Cortex of kidney (tissue), 1 donor: ENCODE measurements at places on chromosomes 3 and 15.

DNA sequence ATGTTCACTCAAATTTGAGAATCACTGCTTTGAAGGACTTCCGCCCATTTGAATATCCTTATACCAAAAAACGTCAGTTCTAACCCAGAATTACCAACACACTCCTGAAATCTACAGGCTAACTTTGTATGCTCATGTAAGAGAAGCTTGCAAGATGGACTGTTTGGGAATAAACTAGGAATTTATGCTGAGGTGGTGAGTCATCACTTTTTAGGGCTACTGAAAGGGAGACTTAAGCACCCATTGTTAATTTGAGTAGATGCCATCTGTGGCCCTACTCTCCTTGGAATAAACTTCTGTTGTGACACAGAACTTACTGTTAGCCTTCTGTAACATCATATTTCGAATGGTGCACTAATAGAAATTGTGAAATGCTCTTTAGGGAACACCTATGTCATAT, 74.6 kb downstream of the FGF12 start:
- DNase-seq: no peak

DNA sequence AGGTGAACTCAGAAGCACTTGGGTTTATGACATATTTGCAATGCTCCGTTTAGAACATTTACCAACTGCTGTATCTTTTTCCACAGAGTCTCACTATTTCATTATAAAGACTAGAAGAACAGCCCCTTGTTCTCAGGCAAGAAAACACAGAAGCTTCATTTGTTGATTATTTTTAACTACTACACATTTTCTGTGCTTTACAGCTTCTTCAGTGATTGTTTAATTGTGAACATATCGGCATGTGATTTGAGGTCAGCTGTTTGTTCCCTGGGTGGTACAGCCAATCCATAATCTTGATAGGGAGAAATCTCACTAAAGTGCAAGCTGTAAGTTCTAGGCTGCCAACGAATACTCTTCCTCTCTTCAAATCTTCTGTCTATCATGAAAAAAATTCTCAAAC, 31.0 kb upstream of the DLG1 start:
- DNase-seq: no peak

DNA sequence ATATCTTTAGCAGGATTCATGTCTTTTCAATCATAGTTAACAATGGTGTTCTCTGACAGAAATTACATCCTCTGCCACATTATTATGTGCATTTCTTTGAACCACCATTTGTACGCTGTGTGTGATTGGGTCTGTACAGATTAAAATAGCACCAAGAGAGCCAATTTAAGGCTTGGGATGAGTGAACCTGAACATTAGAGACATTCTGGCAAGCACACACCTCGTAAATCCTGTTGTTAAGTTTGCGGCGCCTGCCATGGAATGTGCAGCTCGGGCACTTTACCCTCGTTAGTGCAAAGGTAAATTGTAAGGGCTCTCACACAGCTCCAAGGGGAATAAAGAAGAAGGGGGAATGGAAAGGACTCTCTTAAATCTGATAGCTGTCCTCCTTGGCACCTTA, 482.4 kb upstream of the DPPA4 start:
- DNase-seq: no peak

DNA sequence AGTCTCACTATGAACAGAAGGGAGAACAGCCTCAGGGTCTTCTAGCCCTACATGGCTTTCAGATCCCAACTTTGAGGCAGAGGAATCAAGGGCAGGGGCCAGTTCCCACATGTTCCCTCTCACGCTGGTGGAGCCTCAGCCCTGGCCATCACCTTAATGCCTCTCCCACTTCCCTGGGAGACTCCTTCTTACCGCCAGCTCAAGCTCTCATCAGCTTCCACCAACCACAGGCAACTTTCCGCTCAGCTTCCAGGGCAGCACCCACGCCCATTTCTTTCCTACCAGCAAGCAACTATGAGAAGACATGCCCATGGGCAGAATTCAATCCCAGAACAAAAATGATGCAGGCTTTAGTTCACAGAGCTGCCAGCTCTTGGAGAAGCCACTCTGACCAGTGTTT, 63.5 kb downstream of the RUBCN start:
- DNase-seq: no peak

- DNase-seq: no peak
Observed at GRCh38 chr3:119834754-119835370, 53.0 kb downstream of the NR1I2 start.

- no peak for DNase-seq
Observed at GRCh38 chr3:72345980-72346379, 502.3 kb downstream of the SHQ1 start.

DNA sequence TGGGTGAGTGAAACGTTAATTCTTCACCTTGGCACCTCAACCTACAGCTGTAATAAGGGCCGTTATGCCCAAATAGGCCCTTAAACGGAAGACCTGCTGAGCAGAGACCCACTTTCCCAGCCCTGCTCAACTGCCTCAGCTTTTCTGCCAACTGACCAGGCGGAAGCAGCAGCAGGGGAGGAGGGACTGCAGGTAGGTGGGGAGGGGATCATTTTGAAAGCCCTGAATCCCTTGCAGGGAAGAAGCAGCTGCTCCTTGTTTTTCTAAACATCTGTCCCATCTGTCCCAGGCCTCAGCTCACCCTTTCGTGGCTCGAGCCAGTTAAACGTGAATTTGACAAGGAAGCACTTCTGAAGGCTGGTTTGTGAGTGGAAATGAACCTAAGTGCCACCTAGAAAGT, 978 bp upstream of the CMC1 start:
- DNase-seq: no peak

DNA sequence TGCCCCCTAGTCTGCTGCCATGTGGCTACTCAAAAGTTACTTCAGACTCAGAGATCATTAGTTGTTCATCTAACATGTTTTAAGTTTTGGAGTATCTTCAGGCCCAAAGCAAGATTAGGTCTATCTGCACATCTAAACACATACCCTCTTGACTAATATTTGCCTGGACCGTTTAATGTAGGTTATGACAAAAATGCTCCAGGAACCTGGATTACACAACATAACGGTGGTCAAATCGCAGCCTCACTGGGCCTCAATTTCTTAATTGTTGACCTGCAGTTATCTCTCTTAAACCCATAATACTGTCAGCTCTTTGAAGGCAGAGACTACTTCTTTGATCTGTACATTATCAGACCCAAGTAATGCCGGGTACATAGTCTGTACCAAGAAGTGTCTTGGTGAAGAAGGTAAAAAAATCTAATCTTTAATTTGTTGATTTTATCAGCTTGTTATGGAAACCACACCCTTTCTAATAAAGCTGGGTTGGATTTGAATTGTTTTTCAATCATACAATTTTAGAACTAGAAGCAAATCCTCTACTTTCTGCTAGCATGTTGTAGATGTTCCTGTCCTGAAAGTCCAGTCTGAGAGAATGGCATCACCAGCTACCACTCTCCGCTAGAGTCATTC, 3.6 kb downstream of the SNRK start:
- DNase-seq: no peak

DNA sequence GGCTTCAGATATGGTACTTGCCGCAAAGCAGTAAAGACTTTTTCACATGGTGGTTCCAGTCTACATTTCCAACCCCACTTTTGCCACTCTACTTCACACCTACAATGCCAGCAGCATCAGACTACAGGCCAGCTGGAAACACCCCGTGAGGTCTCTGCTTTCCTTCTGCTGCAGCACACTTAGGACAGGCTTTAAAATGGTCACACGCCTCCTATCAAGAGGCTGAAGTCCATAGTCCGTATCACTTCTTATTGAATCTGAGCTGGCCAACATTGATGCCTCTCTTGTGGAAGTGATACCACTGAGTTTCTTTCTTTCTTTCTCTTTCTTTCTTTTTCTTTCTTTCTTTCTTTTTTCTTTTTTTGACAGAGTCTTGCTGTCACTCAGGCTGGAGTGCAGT, 59.8 kb downstream of the ZNF860 start:
- DNase-seq: no peak

DNA sequence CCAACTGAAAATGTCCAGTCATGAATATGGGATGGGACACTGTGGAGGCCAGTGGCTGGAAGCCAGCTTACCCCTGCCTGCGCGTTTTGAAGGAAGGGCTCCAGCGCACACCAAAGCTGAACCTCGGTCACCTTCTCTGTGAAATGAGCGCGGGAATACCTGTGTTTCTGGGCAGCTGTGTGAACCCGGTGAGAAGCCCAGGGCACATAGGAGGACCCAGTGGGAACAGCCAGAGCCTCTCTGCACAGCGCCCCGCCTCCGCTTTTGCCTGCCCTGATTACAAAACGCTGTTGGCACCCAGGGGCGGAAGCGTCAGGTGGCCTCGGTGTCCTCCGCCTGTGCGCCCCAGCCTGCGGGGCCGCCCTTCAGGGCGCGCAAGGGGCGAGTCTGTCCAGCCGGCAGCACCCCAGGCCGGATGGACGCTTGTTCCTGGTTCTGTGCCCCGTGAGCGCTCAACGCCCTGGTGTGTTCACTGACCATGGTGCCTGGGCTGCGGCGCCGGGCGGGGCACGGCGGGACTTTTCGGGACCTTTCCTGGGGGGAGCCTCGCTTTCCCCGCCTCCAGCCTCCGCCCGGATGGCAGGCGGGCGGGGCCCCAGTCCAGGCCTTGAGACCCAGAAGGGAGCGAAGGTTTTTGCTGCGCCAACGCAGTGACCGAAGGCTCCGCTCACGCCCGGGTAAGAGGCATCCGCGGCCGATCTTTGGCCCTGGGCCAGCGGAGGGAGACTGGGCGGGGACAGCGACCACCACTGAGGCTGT, at the start of gene SQOR:
SQOR (plus strand) TSS at position 598 of the 759 bp plus-strand sequence. CDS start 23,895 bp downstream, outside the sequence.
- no peak for DNase-seq

DNA sequence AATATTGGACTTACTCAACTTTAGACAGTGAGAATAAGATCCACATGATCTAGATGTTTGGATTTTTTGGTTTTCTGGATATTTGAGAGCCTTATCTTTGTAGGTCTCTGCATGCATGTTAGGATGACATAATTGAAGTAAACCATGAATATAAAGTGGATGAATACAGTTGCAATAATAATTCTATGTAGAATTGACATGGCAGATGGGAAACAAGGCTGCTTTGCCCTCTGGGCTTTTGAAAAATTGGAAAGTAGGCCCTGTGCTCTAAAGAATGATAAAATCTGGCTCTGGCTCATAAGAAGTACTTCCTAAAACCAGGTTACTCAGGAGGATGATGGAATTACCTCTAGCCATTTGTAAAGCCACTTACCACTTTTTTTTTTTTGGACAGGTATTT, 86.9 kb downstream of the ZNF609 start:
- DNase-seq: no peak

- DNase-seq: peak; percentile 27
Observed at GRCh38 chr15:67542420-67543347, at the start of gene MAP2K5. TSS of gene MAP2K5 (plus strand) at chr15:67542703. CDS start at chr15:67543336, 633 bp downstream.

- no peak for DNase-seq
Observed at GRCh38 chr3:149790268-149790667, 2.1 kb downstream of the ANKUB1 start.

DNA sequence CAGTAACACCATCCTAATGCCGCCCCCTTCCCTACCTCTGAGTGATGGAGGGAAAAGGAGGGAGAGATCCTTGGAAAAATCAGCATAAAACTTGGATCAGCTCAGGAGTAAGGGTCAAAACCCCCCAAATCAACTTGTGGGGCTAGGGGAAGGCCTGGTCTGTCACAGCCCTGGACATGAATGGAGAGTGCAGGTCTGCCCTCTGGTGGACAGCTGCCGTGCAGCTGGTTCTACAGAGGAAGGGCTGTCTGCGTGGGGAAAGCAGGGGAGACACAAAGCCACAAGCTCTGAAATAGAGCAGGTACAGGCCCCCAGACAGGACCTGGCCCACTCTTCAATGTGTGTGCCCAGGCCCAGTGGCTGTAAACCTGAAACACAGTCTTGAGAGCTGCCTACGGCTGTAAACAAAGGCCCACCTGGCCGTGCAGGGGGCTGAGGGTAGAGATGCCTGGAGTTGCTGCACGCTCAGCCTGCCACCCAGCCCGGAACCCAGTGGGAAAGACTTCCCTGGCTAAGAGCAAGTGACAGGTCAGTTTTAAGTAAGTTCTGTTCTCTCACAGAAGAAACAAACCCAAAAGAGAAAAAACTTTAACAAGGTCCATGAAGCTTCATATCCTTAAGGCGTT, 16.4 kb downstream of the CLK3 start:
- no peak for DNase-seq

- no peak for DNase-seq
Observed at GRCh38 chr3:37967260-37967881, 23.2 kb upstream of the VILL start.

DNA sequence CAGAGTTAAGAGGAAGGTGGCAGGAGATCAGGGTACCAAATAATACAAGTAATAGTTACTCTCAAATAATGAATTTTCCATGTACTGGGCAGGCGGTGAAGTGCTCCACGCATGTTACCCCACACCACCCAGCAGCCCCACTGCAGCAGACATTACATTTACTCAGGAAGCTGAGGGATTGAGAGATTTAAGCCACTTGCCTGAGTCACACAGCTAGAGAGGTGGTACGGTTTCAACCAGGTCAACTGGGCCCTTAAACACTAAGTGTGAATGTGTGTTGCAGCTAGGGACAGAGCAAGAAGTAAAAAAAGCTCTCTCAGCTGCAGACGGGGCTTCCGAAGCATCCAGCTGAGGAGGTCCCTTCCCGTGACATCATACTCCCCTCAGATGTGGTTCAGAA, 91.3 kb downstream of the PRICKLE2 start:
- no peak for DNase-seq
